Activated CD4-positive, alpha-beta memory T cell treated with anti-CD3 and anti-CD28 coated beads for 36 hours (primary cell): ENCODE measurements at places on chromosomes 6 and 20. TPM values are rescaled to one million over a fixed set of nuclear protein-coding genes. Genes with fewer than 3 reads are reported as not detected.

Gene SIRPD
- total RNA-seq = not detected

Gene XKR7
- total RNA-seq = not detected

Gene SAMD10
- 24.5 TPM for total RNA-seq

Gene SNPH
- 3.4 TPM for total RNA-seq

Gene MUCL3
- not detected for total RNA-seq

Gene ZBTB46
- 5.5 TPM for total RNA-seq

Gene BMP2
- total RNA-seq = not detected

Gene C20orf141
- total RNA-seq = not detected

Gene TNXB
- 5.8 TPM for total RNA-seq

Gene SLC22A3
- total RNA-seq = not detected

Gene KCNQ5
- total RNA-seq = 5.2 TPM

Gene SLC22A7
- total RNA-seq = not detected

Gene COL19A1
- 0.02 TPM for total RNA-seq

Gene BMP5
- not detected for total RNA-seq

Gene MYB
- total RNA-seq = 19.7 TPM

Gene TNFAIP3
- total RNA-seq = 259 TPM

Gene RHAG
- total RNA-seq = not detected

Gene MYCT1
- total RNA-seq = not detected

Gene CLVS2
- total RNA-seq = not detected

Gene TP53INP2
- 2.3 TPM for total RNA-seq

Gene SLC12A5
- total RNA-seq = not detected

Gene TREM2
- total RNA-seq = not detected

Gene HEY2
- not detected for total RNA-seq

Gene DLGAP4
- 18.8 TPM for total RNA-seq

Gene ZNF311
- total RNA-seq = 1.3 TPM

Gene NDRG3
- 33.1 TPM for total RNA-seq

Gene TFAP2D
- total RNA-seq = not detected

Gene C6orf132
- total RNA-seq = 0.29 TPM

Gene RIPOR2
- 68.7 TPM for total RNA-seq

Gene HLA-A
- 1,470 TPM for total RNA-seq

Gene MYH7B
- total RNA-seq = 0.61 TPM

Gene SLPI
- not detected for total RNA-seq

Gene LST1
- total RNA-seq = 16.9 TPM

Gene HTR1B
- total RNA-seq = not detected

Gene CRISP2
- total RNA-seq = not detected

Gene SLCO4A1
- 29.6 TPM for total RNA-seq

Gene DOP1A
- total RNA-seq = 8.8 TPM

Gene RSPO4
- total RNA-seq = not detected

Gene DDX43
- total RNA-seq = 0.29 TPM

Gene ZNF831
- total RNA-seq = 7.6 TPM

Gene MACROD2
- not detected for total RNA-seq

Gene ETV7
- total RNA-seq = 5.9 TPM

Gene CLPSL2
- not detected for total RNA-seq

Gene KCNK15
- 0.77 TPM for total RNA-seq

Gene HLA-DQB1
- 10.1 TPM for total RNA-seq

Gene GPANK1
- 32.3 TPM for total RNA-seq

Gene RIOK1
- 38.7 TPM for total RNA-seq

Gene RCAN2
- 4.3 TPM for total RNA-seq

Gene SNAI1
- not detected for total RNA-seq

Gene PPP1R3G
- not detected for total RNA-seq

Gene C6orf58
- not detected for total RNA-seq

Gene DEK
- total RNA-seq = 182 TPM

Gene RBM24
- total RNA-seq = not detected
